Pancreas (tissue), 10 donors: ENCODE measurements at places on chromosomes 12 and 14. TPM values are rescaled to one million over a fixed set of nuclear protein-coding genes. Genes with fewer than 3 reads are reported as not detected.
A peak's percentile ranks its signal among the peaks of the same experiment; 100 is the strongest.

DNA sequence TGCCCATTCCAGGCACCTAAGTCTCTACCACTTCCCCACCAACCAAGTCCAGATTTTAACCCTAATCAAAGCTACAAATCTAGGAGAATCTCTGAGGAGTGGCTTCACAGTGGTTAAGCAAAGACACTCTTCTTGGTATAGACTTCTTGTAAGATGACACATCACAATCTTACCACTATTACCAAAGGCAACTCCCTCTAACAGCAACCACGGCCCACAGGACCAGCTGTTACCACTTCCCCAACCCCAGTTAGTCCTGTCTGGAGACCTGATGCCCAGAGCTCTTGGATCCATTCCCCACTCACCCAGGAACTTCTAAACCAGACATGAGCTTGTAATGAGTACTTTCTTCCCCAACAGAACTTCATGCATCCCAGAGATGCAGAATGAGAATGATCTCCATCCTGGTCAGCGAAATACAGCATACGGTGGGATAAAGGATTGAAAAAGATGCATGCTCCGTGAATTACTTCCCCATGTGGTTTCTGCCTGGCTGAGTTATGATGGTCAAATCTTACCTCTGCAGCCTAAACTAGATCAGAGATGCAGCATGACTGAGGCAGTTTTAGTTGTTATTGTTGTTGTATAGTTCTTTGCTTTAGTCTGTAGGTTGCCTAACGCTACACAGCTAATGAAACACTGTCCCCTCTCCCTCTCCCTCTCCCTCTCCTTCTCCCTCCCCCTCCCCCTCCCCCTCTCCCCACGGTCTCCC lies 87.7 kb upstream of the FOXN3 start:
- DNase-seq: no peak

DNA sequence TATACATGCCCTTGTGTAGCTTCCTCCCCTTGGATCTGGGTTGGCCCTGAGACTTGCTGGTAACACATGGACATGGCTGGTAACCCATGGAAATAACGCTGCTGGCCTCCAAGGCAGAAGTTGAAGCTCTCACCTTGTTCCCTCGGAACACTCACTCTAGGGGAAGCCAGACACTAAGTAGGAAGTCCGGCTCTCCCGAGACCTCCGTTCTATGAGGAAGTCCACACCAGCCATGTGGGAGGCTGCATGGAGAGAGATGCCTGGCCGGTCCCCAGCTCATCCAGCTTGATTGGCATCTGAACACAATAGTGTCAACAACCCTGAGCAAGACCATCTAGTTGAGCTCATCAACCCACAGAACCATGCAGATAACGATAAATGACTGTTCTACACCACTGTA lies 39.7 kb upstream of the VRK1 start:
- DNase-seq: no peak

GRCh38 chr12:56565510-56566101 lies 44.0 kb downstream of the RBMS2 start:
- no peak for DNase-seq

The DPPA3 gene
- not detected for polyA plus RNA-seq

DNA sequence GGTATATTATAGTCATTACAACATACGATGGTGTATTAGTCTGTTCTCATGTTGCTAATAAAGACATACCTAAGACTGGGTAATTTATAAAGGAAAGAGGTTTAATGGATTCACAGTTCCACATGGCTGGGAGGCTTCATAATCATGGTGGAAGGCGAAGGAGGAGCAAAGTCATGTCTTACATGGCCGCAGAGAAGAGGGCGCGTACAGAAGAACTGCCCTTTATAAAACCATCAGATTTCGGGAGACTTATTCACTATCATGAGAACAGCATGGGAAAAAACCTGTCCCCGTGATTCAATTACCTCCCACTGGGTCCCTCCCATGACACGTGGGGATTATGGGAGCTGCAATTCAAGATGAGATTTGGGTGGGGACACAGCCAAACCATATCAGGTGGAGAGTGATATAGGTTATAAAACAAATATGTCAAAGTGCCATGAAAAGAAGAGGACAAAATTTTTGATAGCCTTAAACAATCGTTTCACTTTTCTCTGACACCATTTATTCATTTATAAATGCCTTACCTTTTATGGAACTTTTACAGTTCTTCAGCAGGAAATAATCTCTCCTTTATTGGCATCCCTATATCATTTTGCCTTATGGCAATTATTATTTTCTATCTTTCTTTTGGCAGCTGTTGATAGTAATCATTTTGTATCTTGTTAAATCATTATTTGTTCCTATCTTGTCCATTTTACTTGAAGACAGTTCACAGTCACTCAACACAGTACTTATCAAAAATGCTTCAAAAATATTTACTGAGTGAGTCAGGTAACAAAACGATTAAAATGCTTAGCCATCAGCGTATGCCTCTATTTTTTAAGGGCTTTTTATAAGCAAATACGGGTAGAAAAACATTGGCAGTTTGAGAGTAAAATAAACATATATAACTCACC lies 196.0 kb downstream of the RAD51B start:
- DNase-seq: no peak

- peak; percentile 51 for DNase-seq
Measured at GRCh38 chr14:103536693-103537092, 7.7 kb downstream of the TRMT61A start.

DNA sequence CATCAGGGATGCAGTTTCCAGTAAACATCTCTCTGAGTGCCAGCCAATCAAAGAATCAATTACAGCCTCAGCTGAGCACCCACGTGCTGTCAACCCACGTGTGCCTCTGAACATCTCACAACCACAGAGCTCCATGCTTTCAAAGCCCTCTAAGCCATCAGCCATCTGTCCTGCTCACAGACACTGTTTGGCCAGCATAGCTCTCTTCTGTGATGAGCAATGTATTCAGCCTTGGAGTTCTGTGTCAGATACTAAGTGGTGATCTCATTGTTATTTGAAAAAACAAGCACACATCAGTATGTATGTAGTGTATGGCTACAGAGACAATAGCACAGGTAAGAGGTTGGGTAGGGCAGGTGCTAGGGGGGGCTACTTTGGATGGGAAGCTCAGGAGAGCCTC lies 94.3 kb downstream of the RGS6 start:
- no peak for DNase-seq

The ITGB7 gene
- 1.6 TPM for polyA plus RNA-seq

DNA sequence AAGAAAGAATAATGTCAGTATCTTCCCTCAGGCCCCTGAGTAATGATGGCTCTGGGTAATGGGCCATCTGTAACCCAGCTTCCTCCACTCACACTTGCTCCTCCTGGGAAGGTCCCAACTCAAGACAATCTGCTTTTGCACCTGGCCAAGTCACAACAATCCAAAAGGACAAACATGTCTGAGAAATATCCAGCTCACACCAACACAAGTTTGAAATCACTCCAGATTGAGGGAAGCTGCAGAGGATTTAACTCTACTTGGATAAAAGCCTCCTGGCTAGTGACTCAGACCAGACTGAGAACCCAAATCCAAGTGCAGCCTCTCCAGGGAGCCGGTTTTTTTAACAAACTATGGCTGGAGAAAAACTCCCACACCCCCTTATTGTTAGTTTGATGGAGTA lies 34.2 kb downstream of the RTRAF start:
- no peak for DNase-seq

The WNT1 gene
- not detected for polyA plus RNA-seq

DNA sequence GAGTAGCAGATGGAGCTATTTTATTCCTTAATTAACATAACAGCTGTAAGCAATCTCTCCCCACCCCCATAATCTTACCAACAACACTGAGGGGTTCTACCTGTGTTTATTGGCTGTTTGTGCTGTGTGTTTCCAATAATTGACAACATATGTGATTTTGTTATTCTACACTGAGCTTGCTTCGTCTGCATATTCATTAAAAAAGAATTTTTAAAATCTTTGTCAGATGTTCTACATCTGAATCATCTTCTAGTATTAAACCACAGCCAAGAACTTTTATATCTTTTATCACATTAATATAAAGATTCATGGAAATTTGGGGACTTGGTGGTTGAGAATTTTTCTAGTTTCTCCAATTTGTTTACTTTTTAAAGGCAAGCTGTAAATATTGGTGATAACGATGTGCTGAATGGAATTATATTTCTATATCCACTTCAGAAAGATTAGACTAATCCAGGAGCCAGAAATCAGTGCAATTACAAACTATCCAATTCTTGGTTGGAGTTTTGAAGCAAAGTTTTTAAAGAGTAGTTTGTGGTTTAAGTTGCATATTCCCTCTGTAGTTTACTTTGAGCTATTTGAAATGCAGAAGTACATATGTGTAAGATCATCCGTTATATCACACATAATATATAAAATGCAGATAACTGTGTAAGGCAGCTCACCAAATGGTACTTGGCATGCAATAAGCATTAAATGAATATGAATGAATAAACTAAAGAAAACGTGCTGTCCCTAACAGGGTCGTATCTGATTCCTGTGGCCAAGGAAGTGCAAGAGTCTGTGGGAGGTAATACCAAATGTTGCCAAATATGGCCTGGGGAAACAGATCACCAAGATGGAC lies 206.9 kb downstream of the PELI2 start:
- no peak for DNase-seq

The MYL2 gene
- 1.6 TPM for polyA plus RNA-seq

DNA sequence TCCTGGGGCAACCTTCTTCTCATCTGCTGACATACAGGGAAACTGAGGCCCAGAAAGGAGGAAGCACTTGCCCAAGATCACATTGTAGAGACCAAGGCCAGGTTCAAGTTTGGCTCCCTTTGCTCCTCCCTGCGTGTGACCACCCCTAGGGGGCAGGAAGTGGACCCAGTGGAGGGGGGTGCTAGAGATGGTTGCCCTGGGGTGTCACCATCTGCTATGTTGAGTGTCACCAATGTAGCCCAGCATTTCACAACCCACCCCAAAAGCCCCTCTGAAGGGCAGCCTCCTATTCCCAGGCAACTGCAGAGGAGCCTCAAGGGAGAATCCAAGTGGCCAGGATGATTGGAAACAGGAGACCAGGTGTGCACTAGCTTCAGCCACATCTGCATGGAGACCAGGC lies 12.0 kb upstream of the RBM19 start:
- no peak for DNase-seq

DNA sequence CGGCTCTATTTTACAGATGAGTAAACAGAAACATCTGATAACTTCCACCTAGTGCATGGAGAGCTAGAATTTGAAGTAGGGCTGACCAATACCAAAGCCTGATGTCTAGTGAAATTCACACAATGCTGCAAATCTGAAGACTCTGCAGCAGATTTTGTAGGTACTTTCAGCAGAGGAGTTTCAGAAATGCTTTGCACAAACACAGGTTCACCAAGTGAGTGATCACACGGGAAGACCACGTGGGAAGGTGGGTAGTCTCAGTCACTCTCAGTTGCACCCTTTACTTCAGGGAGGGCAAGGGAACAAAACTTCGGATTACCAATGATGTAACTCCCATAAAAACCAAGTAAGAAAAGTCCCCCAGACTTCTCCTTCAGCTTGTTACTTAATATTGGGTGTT lies 63.3 kb upstream of the DAAM1 start:
- no peak for DNase-seq

- DNase-seq: peak; percentile 69
Measured at GRCh38 chr14:103385929-103386712, 906 bp downstream of the MARK3 start.

GRCh38 chr12:10272467-10272866 lies 35.2 kb upstream of the KLRD1 start:
- DNase-seq: no peak

The OTUB2 gene
- polyA plus RNA-seq: 0.31 TPM

The SERPINA12 gene
- not detected for polyA plus RNA-seq

GRCh38 chr12:27018037-27018436 lies 3.9 kb upstream of the TM7SF3 start:
- DNase-seq: no peak

The DLK1 gene
- polyA plus RNA-seq: 8.0 TPM

DNA sequence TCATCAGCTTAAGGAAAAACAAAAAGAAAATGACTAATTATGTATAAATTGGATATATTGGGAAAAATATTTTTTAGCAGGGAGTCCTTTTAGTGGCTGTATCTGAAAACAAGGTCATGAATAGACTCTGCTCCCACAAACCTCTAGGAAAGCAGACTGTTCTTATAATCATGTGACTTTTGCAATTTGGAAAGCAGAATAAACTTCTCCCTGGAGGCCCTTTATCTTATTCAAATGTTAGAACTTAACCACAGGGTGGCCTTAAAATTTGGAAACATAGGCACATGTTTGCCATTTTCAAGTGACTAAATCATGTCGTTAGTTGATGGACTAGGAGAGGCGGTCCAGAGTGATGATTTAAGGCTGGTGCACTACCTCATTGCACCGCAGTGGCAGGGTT lies 196.6 kb upstream of the KRR1 start:
- no peak for DNase-seq

The CCDC196 gene
- 1.2 TPM for polyA plus RNA-seq

The CLEC6A gene
- polyA plus RNA-seq: not detected

- DNase-seq: no peak
Measured at GRCh38 chr12:12685305-12685704, 10.7 kb downstream of the GPR19 start.

The STAT6 gene
- polyA plus RNA-seq: 137 TPM

DNA sequence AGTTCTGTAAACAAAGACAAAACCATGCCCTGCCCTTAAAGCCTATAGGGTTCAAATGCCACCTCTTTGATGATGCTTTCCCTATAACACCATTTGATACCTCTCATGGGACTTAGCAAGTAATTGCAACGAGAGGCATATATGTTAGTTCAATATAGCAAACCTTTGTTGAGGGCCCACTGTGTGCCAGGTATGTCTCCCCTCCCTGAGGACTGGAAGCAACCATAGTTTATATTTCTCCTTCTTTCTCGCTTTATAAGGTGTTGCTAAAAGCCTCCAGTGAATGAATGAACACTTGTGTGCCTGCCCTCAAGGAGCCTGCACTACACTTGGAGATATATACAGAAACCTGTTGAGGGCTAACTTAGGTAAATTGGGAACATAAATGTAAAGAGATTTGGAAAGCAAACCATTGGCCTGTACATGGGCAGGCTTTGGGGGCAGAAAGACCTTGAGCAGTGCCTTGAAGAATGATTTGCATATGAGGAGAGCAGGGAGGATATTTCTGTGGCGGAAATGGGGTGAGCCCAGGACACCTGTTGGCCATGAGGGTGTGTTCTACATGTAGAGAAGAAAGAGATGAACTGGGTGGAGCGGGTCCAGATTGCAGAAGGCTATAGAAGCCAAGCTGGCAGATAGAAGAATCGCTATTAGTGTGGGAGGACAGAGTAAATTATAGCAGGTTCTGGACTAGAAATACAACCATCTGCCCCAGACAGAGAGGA lies 1.8 kb upstream of the CKAP4 start:
- no peak for DNase-seq

- DNase-seq: no peak
Measured at GRCh38 chr12:29238822-29239291, 89.8 kb downstream of the FAR2 start.

GRCh38 chr14:77804592-77804991 lies 4.7 kb downstream of the ADCK1 start:
- DNase-seq: no peak

The TMEM132C gene
- polyA plus RNA-seq: 2.0 TPM

- DNase-seq: no peak
Measured at GRCh38 chr14:61202124-61202523, 79.0 kb downstream of the TMEM30B start.

DNA sequence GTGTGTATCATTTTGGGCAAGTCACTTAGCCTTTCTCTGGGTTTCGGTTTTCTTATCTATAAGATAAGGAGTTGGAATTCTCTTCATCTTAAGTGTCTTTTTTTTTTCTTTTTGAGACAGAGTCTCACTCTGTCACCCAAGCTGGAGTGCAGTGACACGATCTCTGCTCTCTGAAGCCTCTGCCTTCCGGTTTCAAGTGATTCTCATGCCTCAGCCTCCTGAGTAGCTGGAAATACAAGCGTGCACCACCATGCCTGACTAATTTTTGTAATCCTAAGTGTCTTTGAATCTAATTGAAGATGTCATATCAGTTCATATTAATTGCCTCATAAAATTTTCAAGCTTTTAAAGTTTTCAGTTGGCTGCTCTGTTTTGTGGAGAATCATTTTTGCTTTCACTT lies 4.0 kb downstream of the SRGAP1 start:
- DNase-seq: no peak

The ABCD2 gene
- 0.05 TPM for polyA plus RNA-seq
